ENCODE measurements at places on chromosomes 7 and 10.

- DNase-seq: peak; percentile 64
Observed at GRCh38 chr10:73998929-73999691, 1.2 kb downstream of the VCL start.

GRCh38 chr7:100476903-100477870, 1.8 kb downstream of the TSC22D4 start:
- DNase-seq: peak; percentile 18

GRCh38 chr10:5305374-5305773, 59.4 kb upstream of the UCN3 start:
- no peak for DNase-seq

GRCh38 chr7:121278120-121279021, 50.4 kb upstream of the WNT16 start:
- peak; percentile 68 for DNase-seq

GRCh38 chr10:21099291-21100062, 202.4 kb upstream of the NEBL start:
- DNase-seq: no peak

DNA sequence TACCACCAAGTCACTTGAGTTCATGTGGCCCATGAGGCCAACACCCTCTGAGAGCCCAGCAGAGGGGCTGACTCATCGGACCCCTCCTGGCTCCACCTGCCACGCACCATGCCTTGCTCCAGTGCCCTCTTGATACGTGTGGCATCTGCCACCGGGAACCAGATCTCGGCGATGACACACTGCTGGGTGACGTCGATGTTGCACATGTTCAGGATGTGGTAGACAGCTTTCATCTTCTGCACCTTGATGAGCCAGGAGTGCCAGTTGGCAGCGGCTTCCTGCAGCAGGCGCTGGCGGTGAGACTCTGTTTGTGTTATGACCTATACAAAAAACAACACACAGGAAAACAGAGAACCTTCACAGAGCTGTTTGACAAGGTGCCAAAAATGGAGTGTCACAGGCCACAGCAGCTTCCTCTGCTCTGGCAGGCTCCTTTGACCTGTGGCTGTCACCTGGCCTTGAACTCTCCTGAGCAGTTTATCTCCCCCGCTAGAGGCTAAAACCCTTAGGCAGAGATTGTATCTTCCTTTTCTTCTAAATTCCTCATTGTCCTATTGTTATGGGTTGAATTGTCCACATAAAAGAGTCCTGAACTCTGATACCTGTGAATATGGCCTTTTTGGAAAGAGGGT, 45.2 kb upstream of the TMEM213 start:
- DNase-seq: no peak

DNA sequence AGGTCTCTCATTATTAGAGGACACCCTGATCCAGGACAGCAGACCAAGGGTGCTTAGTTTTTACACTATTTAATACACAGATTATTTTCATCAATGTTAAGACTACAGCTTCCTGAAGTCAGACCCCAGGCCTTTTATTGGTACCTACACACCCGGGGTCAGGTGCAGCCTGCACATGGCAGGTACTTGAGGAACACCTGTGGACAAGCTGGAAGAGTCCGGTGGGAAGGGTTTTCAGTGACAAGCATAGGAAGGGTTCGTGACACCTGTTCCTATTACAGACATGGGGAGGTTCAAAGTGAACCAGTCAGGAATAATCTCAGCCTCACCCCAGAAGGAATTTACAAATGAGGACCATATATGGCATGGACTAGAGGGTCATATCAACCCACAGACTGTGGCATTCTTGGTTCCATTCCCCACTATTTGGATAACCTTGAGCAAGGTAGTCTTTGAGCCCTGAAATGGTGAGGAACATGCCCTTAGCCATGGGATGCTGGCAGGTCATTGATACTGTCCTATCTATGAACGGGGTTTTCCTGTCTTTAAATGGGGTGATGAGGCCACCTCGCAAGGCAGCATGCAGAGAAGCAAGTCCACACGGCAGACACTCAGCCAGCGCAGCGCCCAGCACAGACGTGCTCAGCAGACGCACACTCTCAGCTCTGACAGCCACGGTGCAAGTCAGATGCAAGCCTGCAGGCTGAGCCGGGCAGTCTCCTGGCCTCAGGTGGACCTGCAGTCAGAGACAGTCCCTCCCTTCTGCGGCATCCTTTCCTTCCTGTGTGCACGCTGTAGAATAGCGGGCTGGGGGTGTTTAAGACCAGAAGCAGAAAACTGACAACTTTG, 624.9 kb downstream of the PTPRN2 start:
- DNase-seq: no peak

DNA sequence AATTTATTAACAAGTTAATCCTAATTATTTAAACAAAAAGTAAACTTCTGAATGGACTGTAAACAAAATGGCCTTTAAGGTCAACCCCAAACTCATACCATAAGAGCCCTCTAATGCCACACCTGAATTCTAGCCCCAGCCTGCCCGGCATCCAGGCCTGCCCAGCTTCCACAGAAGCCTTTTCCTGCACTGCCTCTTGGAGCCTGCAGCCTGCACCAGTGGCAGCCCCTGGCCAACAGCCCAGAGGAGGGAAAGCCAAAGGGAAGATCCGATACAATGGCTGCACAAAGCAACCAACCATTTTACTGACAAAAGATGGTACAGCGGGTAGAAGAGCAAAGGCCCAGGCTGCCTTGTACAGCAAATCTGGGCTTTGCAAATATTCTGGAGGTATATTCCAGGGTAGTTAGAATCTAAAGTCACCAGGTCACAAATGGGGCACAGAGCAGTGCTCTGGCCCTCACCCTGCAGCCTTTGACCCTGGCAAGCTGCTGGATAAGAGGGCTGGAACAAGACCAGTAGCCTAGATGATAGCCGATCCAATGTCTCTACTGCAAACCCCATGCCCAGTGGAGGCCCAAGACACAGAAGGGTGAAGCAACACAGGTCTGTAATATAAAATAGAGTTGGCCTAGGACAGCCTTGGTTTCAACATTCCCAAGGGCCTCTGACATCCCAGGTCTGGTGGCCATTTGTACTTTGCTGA, 12.5 kb upstream of the CH25H start:
- no peak for DNase-seq

DNA sequence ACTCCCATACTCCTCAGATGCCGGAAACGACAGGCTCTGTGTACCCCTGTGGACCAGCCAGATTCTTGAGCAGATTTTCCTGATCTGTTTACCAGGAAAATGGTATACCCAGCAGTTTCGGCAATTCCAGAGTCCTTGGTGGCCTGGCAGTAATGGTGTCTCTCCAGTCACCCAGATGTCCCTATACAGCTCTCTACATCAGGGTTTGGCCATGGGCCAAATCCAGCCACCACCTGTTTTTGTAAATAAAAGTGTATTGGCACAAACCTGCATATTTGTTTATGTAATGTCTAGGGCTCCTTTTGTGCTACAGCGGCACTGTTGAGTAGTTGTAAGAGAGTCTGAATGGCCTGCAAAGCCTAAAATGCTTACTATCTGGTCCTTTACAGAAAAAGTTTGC, 491.3 kb downstream of the RPS24 start:
- DNase-seq: peak; percentile 30

DNA sequence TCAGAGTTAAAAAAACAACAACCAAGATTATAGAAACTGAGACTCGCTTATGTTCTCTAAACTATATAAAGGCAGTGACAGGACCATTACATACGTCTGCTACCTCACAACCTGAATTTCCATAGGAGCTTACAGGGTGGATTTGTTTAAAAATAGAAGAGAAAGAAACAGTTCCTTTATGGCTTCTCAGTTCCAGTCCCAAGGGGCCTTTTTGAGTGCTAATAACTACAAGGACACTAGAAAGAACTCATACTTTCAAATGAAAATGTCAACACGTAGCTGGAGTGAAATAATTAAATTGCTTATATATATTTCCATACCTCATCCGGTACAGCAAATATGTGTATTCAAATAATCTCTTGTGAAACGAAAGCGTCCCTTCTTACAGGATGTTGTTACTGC, 19.7 kb downstream of the TSPAN12 start:
- DNase-seq: no peak

DNA sequence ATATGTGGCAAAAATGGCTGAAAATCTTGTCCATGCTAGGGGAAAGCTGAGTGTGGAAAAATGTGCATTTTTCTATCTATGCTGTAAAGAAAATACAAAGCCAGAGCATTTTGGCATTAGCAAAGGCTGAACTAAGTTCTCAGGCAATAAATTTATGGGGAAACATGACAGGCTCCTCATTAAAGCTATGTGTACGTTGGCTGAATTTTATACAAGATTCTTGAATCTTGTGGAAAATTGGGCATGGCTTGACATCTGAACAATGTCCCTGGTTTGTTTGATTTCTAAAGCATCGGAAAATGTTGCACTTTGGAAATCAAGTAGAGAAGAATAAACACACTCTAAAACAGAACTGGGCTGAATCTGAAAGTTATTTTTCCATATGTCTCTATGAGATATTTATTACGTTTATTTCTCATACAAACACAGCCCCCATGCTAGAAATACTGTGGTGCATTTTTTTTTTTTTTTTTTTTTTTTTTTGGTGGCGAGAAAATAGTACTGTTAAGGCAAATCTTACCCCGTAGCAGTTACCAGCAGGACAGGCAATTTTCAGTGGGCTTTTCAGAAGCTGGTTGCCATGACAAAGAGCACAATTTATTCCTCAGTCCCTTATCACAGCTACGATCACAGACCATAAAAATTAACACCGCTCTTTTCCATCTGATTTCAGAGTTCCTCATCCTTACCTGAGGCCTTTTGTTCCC, 16.9 kb downstream of the CPA1 start:
- DNase-seq: no peak

DNA sequence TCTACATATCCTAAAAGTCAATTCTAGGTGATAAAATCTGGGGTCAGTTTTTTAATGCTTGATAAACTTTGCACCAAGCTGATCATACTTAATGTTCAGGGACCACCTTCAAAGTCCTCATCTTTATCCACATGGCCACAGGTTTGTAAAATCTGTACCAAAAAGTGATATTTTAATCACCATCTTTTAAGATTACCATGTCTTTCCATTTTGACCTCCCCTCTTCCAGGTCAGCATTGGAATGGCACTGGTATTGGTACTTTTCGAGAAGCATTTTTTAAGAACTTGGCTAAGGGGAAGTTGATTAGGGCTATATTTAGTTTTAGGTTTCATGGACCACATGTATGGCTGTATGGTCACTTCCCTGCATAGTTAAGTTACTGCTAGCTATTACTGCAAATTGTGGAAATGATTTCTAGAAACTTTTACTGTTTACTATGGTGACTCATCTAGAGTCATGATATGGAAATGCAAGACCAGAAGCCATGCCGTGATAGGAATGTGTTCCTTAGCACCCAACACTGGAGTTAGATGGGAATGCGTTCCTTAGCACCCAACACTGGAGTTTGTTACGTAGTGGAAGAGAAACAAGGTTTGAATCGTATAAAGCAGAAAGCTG, 50.8 kb upstream of the ABLIM1 start:
- no peak for DNase-seq

GRCh38 chr10:49123981-49124950, 8.9 kb upstream of the VSTM4 start:
- no peak for DNase-seq

DNA sequence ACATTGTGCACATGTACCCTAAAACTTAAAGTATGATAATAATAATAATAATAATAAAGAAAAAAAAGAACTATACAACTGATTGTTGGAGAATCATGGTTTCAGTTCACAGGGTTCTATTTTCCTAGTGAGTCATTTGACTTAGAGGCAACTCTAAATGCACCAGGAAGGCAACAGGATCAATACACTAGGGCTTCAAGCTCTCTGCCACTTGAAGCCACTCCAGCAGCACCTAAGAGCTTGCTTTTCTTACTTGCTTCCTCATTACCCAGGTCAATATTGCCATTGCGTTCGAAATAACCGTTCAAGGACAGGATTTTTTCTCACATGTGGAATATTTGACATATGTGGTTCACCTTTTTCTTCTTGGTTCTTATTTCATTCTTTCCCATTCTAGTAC, 189.7 kb downstream of the GRM3 start:
- no peak for DNase-seq

DNA sequence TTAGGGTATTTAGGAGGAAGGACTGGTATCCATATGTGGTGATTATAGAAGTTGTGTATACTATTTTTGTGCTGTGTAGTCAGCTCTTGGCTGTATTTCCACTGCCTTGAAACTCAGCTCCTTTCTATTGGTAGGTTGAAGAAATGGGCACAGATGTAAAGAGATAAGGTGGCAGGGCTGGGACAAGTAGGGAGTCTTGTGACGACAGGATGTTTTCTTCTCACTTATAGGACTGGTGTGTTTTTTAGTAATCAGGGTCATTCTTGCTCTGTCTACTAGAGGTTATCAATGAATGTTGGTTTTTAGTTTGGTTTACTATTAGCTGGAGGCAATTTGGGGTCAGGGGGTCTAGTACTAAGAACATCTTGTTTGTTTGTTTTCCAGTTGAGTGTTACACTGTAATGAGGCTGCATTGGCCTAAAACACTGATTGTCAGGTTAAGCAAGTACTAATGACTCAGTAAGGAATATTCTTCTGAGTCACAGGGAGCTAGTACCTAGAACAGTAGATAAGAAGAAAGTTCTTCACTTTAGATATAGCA, 11.8 kb downstream of the UBN2 start:
- no peak for DNase-seq

DNA sequence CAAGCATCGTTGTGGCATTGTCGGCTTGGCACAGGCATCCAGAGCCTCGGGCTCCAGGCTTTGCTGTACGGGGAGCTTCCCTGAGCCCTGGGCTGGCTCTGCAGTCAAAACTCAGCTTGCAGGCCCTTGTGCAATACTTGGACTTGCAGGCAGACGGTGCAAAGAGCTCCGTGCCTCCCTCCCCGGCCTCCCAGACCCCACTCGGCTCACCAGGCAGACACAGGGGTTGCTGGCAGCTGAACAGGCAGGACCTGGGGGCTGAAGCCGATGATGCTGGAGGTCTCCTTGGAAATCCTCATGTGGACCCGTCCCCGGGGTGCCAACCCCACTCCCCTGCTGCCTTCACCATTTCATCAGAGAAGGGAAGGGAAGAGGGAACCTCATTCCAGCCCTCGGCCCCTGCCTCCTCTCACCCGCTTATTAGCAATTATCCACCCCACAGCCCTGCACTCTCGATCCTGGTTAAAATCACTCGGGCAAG, 59.6 kb upstream of the GNA12 start:
- no peak for DNase-seq

DNA sequence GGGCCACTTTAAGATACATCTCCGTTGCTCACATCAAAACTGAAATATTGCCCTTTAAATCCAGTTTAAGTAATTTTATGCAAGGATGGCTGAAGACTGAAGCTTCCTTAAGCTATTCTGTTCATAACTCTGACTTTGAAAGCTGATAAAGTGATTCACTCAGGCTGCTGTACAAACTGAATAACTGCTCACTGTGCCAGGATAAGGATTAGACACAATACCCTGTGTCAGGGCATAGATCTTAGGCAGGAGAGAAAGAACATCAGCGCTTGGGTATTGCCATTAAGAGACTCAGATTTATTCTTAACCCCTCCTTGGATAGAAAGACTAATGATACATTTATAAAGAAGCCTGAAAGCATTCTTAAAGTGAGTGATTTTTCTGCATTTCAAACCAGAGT, 614.5 kb upstream of the ZWINT start:
- peak; percentile 0 for DNase-seq

DNA sequence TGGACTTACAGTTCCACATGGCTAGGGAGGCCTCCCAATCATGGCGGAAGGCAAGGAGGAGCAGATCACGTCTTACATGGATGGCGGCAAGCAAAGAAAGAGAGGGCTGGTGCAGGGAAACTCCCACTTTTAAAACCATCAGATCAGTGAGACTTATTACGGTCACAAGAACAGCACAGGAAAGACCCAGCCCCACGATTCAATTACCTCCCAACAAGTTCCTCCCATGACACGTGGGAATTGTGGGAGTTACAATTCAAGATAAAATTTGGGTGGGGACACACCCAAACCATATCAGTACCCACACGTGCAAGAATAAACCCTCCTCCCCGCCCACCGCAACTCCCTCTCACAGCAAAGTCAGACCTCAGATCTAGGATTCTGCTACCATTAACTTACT, 4.5 kb upstream of the AIFM2 start:
- DNase-seq: no peak

Data from NCI-H82 (cell line).